ENCODE measurements at places on chromosomes 2 and 18. TPM values are rescaled to one million over a fixed set of nuclear protein-coding genes. Genes with fewer than 3 reads are reported as not detected.
A peak's percentile ranks its signal among the peaks of the same experiment; 100 is the strongest.

GRCh38 chr18:30404422-30404821 lies 638.1 kb downstream of the DSC3 start:
- H3K27me3 ChIP-seq, result no peaks in the 10 kb centered on the region
- H3K36me3 ChIP-seq, result no peaks in the 10 kb centered on the region
- no peak overlapping the region for H3K4me3 ChIP-seq
- no peaks in the 10 kb centered on the region for H3K4me1 ChIP-seq

The PROM2 gene
- 9.2 TPM for total RNA-seq

DNA sequence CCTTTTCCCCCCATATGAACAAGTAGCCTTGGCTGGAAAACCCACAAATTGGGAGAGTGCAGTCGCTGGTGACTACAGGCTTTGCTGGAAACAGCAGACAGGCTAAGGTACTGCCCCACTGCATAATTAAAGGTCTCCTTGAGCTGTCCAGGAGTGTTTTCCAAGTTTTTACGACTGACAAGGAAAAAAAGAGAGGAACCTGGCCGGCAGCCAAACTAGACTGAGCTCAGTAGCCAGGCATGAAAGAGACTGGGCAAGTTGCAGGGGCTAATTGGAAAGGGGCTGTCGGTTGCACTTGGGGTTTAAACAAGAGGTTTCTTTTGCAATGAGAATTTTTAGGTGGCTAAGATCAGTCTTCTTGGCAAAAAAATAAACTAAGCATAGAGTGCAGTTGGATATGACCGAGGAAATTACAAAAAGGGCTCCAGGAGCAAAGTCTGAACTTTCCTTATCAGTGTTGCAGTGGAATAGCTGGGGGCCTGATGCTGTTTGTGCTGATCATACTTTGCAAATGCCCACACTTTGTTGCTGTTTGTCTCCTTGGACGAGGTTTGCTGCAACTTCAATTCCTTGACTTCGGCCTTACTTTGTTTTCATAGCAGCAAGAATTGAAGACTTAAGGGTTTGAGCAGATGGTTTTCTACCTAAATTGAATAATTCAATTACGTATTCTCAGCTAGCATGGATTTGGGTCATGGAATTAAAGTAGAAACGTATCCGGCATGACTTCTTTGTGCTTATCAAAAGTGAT lies 2.1 kb downstream of the GULP1 start:
- peaks cover 11% of the 10 kb centered on the region for H3K4me1 ChIP-seq
- H3K4me3 ChIP-seq, result peak overlapping the region; percentile 78
- peaks cover 11% of the 10 kb centered on the region for H3K36me3 ChIP-seq
- H3K27me3 ChIP-seq, result no peaks in the 10 kb centered on the region
- H3K27ac ChIP-seq, result peak overlapping the region; percentile 89

- H3K27me3 ChIP-seq, result no peaks in the 10 kb centered on the region
- H3K4me1 ChIP-seq, result no peaks in the 10 kb centered on the region
- H3K27ac ChIP-seq, result no peak overlapping the region
- no peaks in the 10 kb centered on the region for H3K36me3 ChIP-seq
- no peak for DNase-seq
Measured at GRCh38 chr2:236939721-236940231, 145.9 kb upstream of the COPS8 start.

The CNTNAP5 gene
- total RNA-seq, result not detected

- peaks cover 21% of the 10 kb centered on the region for H3K36me3 ChIP-seq
- no peaks in the 10 kb centered on the region for H3K27me3 ChIP-seq
- no peak overlapping the region for H3K27ac ChIP-seq
- no peaks in the 10 kb centered on the region for H3K4me1 ChIP-seq
- DNase-seq, result no peak
Measured at GRCh38 chr2:201447086-201447485, 4.2 kb downstream of the TRAK2 start.

The SLC20A1 gene
- total RNA-seq, result 48.3 TPM

The CTAGE1 gene
- 0.11 TPM for total RNA-seq

- no peak overlapping the region for H3K27ac ChIP-seq
- H3K4me1 ChIP-seq, result peaks cover 20% of the 10 kb centered on the region
Measured at GRCh38 chr2:48699348-48699930, 56.1 kb downstream of the LHCGR start.

DNA sequence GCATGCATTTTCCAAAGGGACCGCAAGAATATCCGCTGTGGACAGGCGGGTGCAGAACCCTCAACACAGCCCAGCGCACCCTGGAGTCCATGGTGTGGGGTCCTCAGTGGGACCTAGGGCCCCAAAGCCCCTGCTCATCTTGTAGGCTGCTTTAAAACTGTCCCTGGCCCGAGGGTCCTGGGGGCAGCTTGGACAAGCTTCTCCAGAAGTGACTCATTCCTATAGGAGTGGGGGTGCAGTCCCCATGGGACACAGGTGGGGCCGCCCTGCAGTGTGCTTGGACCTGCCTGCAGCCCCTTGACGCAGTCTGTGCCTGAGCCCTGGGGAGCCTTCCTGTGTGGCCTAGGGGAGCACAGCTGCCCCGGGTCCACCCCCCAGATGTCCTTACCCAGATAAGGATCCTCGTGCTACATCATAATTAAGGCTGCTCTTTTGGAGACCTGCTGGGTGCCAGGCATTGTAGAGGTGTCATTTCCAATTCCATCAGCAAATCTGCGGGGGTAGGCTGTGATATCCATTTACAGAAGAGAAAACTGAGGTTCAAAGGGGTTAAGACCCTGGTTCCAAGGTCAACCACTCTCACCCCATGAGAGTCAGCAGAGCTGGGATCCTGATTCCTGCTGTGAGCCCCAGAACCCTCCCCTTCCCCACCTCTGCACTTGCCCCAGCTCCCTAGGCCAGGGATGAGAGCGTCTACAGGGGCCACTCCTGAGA lies 1.7 kb upstream of the HS6ST1 start:
- DNase-seq, result no peak
- H3K27me3 ChIP-seq, result no peaks in the 10 kb centered on the region
- peaks cover 53% of the 10 kb centered on the region for H3K4me1 ChIP-seq
- no peak overlapping the region for H3K4me3 ChIP-seq
- no peak overlapping the region for H3K27ac ChIP-seq
- peaks cover 29% of the 10 kb centered on the region for H3K36me3 ChIP-seq

- no peak within 1 kb of the TSS for H3K4me3 ChIP-seq
- DNase-seq, result no peak
- H3K36me3 ChIP-seq, result no peaks in the 10 kb centered on the region
- H3K27me3 ChIP-seq, result peaks cover 77% of the 10 kb centered on the region
Measured at GRCh38 chr2:74514368-74515270, at the start of gene TLX2. TSS of gene TLX2 (plus strand) at chr2:74514450. CDS start at chr2:74514807, 357 bp downstream.

The ATP6V1B1 gene
- total RNA-seq, result not detected

DNA sequence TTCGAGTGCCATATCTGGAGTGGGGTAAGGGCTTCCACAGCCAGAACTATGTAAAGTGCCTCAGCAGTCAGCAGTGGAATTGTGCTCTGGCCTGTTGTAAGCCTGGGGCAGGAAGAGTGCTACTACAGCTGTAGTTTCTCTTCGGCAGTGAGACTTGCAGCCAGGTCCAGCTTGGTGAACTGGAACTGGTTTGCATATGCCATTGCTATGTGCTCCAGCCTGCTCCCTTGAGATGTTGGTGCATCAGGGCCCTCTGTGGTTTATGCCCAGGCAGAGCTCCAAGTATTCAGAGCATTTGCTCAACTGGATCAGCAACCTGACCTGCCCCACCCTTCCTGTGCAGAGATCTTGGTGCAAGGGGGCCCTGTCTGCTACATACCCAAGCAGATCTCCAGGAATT lies 47.8 kb downstream of the ZNF804A start:
- H3K36me3 ChIP-seq, result no peaks in the 10 kb centered on the region
- no peaks in the 10 kb centered on the region for H3K4me1 ChIP-seq
- no peak overlapping the region for H3K27ac ChIP-seq
- DNase-seq, result no peak

Data from SJSA1 (cell line).